Lower leg skin (tissue), 4 donors: ENCODE measurements at places on chromosomes 7 and 10. TPM values are rescaled to one million over a fixed set of nuclear protein-coding genes. Genes with fewer than 3 reads are reported as not detected.

DNA sequence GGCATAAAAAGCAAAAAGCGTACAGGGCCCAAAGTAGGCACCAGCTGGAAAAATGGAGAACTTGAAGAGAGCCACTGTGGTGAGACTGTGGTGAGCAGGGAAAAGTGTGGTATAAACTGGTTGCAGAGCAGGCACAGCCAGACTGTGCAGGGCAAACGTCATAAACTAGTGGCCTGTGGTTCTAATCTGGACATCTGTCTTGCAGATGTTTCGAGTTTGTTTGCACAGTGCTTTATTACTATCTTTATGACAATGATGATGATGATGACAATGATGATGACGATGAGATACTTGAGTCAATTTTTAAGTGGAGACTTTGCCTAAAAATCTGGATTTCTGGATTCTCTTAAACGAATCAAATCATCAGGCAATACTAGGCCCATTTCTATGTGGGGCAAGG lies 45.7 kb downstream of the SEMA3C start:
- DNase-seq, result no peak

DNA sequence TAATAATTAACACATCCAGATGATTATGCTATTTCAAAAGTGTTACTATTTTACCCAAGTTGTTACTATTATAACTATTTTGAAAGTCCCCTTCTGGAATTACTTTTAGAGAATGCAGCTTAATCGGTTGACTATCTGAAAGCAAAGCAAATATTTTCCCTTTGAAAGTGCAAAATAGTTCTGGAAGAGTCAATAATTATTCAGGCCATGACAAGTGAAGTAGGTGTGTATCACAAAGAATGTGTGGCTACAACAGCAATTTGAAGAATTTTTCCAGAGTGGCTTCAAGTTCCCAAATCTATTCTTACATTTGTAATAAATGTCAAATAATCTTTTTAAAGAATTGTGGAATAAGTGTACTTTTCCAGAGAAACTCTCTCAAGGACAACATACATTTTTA lies 42.8 kb downstream of the RNLS start:
- no peak for DNase-seq

The ATRNL1 gene
- total RNA-seq, result 1.1 TPM

DNA sequence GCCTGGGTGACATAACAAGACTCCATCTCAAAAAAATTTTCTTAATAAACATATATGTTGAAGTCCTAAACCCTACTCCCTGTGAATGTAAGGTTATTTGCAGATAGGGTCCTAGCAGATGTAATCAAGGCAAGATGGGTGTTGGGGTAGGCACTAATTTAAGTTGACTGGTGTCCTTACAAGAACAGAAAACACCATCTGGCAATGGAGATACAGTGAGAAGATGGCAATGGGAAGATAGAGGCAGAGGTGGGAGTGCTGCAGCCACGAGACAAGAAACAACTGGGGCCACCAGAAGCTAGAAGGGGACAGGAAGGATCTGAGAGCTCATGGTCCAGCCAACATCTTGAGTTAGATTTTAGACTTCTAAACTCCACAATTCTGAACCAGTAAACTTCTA lies 606.4 kb downstream of the CNTNAP2 start:
- no peak for DNase-seq

DNA sequence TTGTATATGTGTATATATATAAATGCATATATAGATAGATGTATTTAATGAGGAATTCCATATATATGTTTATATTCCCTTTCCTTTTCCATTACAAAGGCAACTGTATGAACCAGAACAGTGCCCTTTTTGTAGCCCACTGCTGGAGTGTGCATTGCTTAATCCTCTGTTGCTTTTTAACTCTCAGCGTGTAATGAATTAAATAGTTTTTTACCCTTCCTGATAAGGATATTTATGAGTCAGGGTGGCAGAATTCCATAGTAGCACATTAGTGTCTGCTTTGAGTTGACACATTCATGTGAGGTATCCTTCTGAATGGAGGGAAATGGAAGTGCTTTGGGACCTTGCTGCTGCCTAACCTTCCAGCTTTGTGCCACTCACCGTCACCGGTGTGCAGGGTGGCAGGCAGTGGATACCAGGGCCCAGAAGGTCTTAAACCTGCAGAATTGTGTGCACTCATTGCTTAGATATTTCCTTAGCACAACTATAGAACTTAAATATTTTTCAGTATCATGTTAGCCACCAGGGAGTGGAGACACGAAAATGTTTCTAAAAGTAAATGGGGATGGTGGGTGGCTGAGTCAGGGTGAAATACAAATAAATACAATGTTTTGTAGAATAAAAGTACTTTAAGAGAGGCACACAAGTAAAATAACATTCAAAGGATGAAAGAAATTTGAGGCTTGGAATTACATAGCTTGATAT lies 117.9 kb downstream of the SND1 start:
- no peak for DNase-seq

DNA sequence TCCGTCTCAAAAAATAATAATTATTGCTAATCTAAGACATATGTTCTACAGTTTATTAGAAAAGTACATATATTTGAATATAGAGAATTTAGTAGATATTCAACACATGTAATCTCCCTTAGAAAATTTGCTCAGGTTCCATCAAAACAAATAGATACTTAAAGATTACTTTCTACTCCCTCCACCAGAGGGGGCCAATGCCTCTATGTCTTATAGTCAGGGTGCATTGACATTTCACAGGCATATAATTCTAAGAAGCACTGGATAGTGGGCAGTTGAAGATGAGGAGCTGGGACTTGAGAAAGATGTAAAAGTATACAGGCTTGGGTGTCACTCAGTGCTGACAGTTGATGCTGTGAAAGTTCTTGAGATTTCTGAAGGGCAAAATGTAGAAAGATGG lies 301.6 kb upstream of the HPS1 start:
- no peak for DNase-seq

GRCh38 chr7:2996141-2996540 lies 47.5 kb downstream of the CARD11 start:
- DNase-seq, result no peak

- DNase-seq, result no peak
Measured at GRCh38 chr7:52753855-52754254, 281.6 kb upstream of the POM121L12 start.

The PAPOLB gene
- total RNA-seq, result not detected

- DNase-seq, result no peak
Measured at GRCh38 chr7:24659505-24659904, 86.3 kb downstream of the PALS2 start.

DNA sequence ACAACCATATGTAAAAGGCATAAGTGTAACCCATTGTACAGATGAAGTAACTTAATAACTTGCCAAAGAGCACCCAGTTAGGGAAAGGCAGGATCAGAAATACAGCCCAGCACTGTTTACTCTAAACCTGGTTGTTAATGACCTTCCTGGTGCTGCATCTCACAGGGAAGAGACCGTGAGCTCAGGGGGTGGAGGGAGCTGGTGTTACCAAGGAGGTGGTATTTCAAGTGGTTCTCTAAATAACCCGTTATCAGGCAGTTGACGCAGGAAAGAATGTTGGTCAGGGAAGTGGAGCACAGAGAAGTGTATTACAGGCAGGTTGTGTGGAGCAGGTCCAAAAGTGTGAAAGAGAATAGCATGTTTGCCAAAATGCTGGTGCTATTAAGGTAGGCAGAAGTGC lies 4.4 kb upstream of the ST7 start:
- DNase-seq, result no peak

DNA sequence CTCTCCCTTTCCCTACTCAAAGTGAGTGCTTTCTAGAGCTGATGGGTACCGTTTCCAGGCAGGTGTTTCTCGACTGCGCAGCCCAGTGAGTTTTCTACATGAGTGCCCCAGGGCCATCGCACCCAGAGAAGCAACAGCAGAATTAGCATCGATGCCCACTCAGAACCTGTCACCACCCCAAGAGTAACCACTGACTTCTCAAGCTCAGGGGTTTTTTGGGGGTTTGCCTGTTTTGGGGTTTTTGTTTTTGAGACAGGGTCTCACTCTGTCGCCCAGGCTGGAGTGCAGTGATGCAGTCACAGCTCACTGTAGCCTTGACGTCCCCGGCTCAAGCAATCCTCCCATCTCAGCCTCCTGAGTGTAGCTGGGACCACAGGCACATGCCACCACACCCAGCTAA lies 25.7 kb downstream of the SNX8 start:
- no peak for DNase-seq

- no peak for DNase-seq
Measured at GRCh38 chr10:126302826-126303665, 85.2 kb downstream of the ADAM12 start.

The GBX1 gene
- 2.4 TPM for total RNA-seq

DNA sequence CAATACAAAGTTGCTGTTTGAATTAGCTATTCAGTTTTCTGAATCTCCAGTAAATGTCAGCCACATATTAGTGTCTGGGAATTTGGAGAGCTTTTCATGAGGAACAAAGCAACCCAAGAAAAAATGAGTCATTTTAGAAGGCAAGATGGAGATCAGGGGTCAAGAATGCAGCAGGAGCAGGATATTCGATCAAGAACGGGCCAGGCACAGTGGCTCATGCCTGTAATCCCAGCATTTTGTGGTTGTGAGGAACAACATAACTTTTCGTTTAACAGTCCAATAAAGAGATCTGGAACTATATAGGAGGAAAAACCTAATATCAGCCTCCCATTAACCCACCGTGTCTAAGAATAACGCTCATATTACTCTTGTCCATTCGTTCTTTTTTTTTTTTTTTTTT lies 600.5 kb downstream of the MAGI2 start:
- no peak for DNase-seq

The PIP gene
- total RNA-seq, result 64.4 TPM

DNA sequence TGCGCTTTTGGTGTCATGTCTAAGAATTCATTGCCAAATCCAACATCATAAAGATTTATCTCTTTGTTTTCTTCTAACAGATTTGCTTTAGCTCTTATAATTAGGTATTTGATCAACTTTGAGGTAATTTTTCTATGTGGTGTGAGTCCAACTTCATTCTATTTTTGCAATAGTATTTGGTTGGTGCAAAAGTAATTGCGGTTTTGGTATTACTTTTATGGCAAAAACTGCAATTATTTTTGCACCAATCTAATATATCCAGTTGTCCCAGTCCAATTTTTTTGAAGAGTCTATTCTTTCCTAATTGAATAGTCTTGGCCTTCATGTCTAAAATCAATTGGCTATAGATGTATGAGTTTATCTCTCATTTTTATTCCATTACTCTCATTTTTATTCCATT lies 535.5 kb downstream of the ATRNL1 start:
- no peak for DNase-seq

The RADIL gene
- 2.6 TPM for total RNA-seq

- DNase-seq, result peak; percentile 19
Measured at GRCh38 chr7:148535217-148535616, 55.3 kb upstream of the C7orf33 start.

- DNase-seq, result no peak
Measured at GRCh38 chr7:41425926-41426325, 277.0 kb downstream of the INHBA start.

- no peak for DNase-seq
Measured at GRCh38 chr7:133742709-133743538, 384.2 kb upstream of the LRGUK start.

The PLEKHS1 gene
- 0.76 TPM for total RNA-seq

The SDHAF3 gene
- 4.0 TPM for total RNA-seq

The PRRT4 gene
- 2.2 TPM for total RNA-seq

The BEND7 gene
- total RNA-seq, result 4.6 TPM

DNA sequence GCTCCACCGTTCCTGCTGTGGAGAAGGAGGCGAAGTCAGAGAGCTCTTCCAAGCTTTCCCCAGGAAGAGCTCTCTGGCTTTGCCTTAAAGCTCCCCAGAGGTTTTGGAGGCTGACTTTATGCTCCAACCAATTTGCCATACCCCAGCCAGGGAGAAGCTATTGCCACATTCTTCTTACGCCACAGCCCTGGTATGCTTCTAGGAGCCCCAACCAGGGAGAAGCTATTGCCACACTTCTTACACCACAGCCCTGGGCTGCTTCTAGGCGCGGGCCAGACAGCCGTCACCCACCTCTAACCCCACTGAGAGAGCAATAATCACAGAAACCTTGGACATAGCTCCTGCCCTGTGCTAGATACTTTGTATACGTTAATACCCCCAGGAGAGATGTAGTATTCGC lies 951 bp downstream of the ELOVL3 start:
- DNase-seq, result peak; percentile 90

- DNase-seq, result no peak
Measured at GRCh38 chr10:17685233-17685840, 41.4 kb downstream of the STAM start.

DNA sequence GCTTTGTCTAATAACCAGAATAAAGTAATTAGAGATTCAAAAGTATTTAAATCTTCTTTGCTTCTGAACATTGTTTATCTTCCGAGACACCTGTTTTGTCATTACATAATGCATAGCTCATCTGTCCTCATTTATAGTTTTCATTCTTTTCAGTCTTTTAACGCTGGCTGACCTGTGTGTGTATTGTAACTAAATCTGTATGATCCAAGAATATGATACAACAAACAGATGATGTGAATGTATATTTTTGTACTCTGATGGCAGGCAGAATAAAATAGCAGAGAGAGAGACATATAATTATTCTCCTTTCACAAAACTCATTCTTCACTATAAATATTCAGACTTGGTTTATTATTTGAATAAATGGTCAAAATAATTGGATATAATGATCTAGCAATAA lies 80.6 kb downstream of the ORC5 start:
- no peak for DNase-seq

DNA sequence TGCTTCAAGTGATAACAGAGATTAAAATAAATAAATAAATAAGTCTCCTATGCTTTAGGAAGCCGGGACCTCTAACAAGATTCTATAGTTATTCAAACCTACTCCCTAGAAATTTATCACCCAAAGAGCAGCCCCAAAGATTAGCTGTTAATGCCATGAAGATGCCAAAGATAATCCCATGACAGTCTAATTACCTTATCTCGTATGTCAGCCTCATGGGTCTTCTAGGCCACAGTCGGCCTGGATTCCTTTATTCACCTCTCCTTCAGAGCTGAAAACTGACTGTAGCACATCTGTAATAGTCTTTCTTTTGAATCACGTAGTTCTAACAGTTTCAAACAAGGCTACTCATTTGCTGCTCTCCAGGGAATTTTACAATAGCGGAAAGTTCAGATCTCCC lies 24.2 kb downstream of the COL1A2 start:
- DNase-seq, result no peak

The TRPV5 gene
- total RNA-seq, result not detected

The TMEM176B gene
- 7.5 TPM for total RNA-seq

The TPST1 gene
- 10.1 TPM for total RNA-seq

DNA sequence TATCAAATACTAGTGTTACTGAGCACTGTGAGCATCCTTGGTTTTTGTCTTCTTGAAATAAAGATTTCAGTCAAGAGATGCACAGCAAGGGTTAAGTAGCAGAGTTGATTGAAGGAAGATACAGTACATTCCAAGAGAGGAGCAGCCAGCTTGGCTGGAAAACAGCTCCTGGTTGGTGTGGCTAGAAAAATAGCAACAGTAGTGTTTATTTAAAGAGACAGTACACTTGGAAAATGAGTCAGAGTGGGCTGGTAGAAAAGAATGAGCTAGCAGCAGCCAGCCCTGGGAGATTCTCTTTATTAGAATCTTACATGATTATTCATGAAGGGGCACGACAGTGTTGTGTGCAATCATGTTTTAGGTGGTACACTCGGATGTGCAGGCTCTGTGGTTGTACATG lies 1016.4 kb upstream of the SORCS1 start:
- no peak for DNase-seq

- DNase-seq, result no peak
Measured at GRCh38 chr10:21726601-21727225, 192.7 kb downstream of the MLLT10 start.

The ZCWPW1 gene
- total RNA-seq, result 5.0 TPM

- no peak for DNase-seq
Measured at GRCh38 chr7:150686030-150686631, 625 bp downstream of the GIMAP2 start.

- no peak for DNase-seq
Measured at GRCh38 chr10:122103592-122103991, 114.6 kb downstream of the TACC2 start.

GRCh38 chr10:76080451-76080850 lies 649.0 kb downstream of the LRMDA start:
- DNase-seq, result no peak
